Foreskin melanocyte (primary cell): ENCODE measurements at places on chromosomes 1 and 21.

GRCh38 chr1:94757931-94758330 is 62.2 kb upstream of the SLC44A3 start:
- no peak for DNase-seq

GRCh38 chr1:45870500-45870899 is 67.1 kb downstream of the MAST2 start:
- no peak for DNase-seq

DNA sequence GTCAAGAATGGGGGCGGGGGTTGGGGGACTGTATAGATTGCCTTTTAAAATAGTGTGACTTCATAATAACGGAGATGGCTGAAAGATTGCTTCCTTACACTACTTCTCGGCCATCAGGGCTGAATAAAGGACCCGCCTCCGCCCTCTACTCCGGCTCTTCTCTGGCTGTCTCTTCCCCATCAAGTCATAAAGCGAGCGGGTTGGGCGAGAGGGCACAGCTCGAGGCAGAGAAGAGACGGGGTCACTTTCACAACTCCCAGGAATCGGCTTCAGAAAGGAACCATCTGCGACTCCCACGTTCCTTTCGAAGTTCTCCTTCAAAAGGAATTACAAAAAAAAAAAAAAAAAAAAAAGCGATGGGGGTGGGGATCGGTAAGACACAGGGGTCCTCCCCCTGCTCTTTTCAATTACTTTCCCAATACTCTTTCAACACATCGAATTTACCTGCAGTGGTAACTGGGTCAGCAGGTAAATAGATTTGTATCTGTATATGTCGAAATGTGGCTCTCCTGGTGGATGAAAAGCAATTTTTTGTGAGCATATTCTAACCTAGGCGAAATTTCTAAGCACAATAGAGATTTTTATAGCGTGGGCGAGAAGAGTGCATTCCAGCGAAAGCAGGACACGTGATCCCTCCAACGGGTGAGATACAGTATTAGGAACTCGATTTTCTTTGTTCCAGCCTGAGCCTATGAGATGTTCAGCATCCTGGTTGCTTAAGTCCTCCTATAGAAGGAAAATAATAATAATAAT is 2.0 kb downstream of the LRRC7 start:
- no peak for DNase-seq

GRCh38 chr1:84103197-84103992 is 40.7 kb upstream of the PRKACB start:
- no peak for DNase-seq

GRCh38 chr1:183246436-183246835 is 60.4 kb downstream of the LAMC2 start:
- DNase-seq, result no peak

GRCh38 chr1:206004826-206005225 is 1.6 kb upstream of the RAB7B start:
- DNase-seq, result no peak

GRCh38 chr1:221488550-221488949 is 253.3 kb downstream of the DUSP10 start:
- DNase-seq, result no peak
